Suprapubic skin (tissue), 4 donors: ENCODE measurements at places on chromosomes 2 and 18. TPM values are rescaled to one million over a fixed set of nuclear protein-coding genes. Genes with fewer than 3 reads are reported as not detected.

Gene ERCC3
- total RNA-seq, result 35.5 TPM

Gene LDLRAD4
- 17.2 TPM for total RNA-seq

Gene HOXD13
- total RNA-seq, result not detected

Gene SPEG
- 6.5 TPM for total RNA-seq

DNA sequence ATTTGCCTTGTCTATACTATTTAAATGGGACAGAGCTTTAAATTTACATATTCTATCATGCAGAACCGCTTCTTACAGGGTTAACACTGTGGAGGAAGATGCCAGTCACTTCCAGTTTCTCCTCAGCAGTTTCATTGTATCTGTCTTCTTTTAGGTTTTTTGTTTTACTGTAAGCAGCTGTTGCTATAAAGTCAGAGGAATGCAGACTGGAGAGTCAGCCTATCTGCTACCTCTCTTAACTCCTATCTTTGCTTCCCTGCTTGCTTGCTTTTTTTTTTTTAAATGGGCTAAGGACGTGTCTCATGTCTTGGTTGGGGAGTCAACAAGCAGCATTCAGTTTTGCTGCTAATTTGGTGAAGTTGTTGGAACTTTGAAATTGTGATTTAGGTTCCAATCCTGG is 8.9 kb downstream of the EPC2 start:
- H3K4me3 ChIP-seq, result no peak overlapping the region
- H3K27ac ChIP-seq, result no peak overlapping the region
- no peaks in the 10 kb centered on the region for H3K27me3 ChIP-seq

DNA sequence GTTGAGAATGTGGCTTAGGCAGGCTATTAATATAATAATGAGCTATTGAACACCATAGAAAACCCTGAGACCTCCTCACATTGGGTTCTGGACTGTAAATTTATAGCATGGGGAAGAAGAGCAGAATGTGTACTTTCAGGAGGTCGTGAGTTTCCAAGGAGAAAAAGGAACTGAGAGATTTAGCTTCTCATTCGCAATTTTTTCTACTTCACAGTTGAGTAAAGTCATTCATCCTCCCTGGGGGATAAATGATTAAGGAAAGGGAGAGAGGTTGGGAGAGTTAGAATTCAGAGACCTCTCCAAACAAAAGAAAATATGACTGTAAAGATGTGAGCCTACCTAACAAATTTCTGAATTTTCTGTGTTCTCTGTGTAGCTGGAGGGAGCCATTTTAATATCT is 205.8 kb upstream of the CYRIA start:
- H3K4me1 ChIP-seq, result peaks cover 5% of the 10 kb centered on the region
- H3K4me3 ChIP-seq, result no peak overlapping the region
- H3K27me3 ChIP-seq, result no peaks in the 10 kb centered on the region
- no peak overlapping the region for H3K27ac ChIP-seq
- no peak for DNase-seq
- no peaks in the 10 kb centered on the region for H3K36me3 ChIP-seq

DNA sequence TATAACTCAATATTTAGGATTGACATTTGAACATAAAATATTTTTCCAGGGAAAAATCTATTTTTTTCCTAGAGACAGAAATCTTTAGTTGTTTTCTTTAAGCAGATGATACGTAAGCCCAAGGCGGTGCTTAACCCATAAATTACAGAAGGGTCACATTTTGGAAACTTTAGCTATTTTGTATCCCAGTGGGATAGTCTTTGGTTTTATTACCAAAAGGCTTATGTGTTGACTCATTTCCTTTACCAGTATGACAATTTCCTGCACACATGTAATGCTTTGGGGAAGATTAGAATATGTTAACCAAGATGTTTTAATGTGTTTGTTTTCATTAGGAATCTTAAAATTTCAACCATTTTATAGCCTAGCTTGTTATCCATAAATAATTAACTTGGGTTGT is 24.8 kb downstream of the DYNC1I2 start:
- H3K36me3 ChIP-seq, result peaks cover 16% of the 10 kb centered on the region
- no peaks in the 10 kb centered on the region for H3K27me3 ChIP-seq
- DNase-seq, result no peak
- H3K4me1 ChIP-seq, result peaks cover 7% of the 10 kb centered on the region
- H3K27ac ChIP-seq, result no peak overlapping the region

GRCh38 chr2:120436885-120437603 is 91.1 kb downstream of the INHBB start:
- no peak overlapping the region for H3K27ac ChIP-seq
- H3K27me3 ChIP-seq, result peaks cover 8% of the 10 kb centered on the region
- DNase-seq, result peak; percentile 74
- no peak overlapping the region for H3K4me3 ChIP-seq
- H3K4me1 ChIP-seq, result peaks cover 9% of the 10 kb centered on the region

DNA sequence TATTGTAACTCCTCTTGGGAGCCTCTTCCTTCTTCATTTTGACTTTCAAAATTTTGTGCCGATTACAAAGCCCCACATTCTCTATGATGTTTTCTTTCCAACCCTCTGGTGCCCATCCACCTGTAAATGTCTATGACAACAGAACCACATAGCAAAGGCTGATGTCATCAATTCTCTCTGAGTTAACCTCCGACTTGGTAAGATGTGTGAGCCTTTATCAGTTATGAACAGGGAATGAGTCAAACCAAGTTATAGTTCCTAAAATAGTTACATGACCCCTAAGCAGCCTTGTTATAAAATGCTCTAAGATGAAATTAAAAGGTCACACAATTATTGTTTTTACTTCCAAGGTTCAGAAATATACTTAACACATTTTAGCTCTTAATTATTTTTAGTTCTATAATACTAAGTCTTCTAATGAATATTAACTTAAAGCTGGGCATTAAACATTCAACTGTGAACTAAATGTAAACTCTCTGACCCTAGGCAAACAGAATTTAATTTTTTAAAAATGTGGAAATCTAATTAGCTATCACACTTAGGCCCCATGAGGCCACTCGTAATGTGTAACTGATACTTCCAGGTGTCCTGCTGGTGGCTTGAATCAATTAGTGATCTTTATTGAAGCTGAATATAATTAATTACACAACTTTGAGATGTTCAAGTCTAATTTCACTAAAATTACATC is 102.3 kb upstream of the CYRIA start:
- DNase-seq, result no peak
- no peak overlapping the region for H3K4me3 ChIP-seq
- no peaks in the 10 kb centered on the region for H3K4me1 ChIP-seq
- no peaks in the 10 kb centered on the region for H3K36me3 ChIP-seq
- H3K27ac ChIP-seq, result no peak overlapping the region
- H3K27me3 ChIP-seq, result no peaks in the 10 kb centered on the region
